ENCODE measurements at places on chromosomes 4 and X.
A peak's percentile ranks its signal among the peaks of the same experiment; 100 is the strongest.

GRCh38 chr4:101282076-101282844 is 65.1 kb downstream of the PPP3CA start:
- no peak for DNase-seq

DNA sequence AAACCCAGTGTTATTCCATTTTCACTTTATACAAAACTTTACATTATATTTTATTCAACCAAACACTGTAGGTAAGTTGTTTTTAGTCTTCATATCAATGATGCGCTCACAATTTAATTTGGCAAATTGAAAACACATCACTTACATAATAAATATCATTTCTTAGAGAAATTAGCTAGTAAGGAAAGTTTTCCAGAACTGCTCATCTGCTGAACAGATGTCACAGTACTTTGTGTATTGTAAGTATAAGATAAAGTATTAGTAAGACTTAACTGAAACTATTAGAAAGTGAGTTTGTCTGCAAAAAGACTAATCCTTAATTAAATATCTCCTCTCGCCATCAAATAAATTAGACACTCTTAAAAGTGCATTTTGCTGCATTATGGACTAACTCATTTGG is 108.7 kb upstream of the PACRGL start:
- DNase-seq, result no peak

- no peak for DNase-seq
Measured at GRCh38 chr4:28558895-28559294, 1698.3 kb downstream of the STIM2 start.

GRCh38 chrX:47483306-47484268 is 565 bp upstream of the ZNF41 start:
- DNase-seq, result no peak

GRCh38 chrX:48945517-48946348 is 11.7 kb downstream of the OTUD5 start:
- DNase-seq, result no peak

DNA sequence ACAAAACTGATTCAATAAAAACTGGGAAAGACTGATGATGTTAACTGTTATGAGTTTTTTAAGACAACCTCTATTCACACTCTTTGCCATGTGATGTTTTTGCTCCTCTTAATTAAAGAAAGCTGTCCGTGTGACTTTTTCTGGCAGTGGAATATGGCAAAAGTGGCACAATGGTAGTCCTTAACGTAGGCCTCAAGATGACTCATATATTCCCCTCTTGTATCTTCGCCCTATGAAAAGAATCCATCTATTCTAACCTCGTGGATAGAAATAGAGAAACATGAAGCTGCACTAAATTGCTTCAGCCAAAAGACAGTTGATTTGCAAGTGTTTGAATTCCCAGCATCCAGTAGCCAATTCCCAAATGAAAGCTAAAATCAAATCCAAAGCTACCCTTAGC is 603.8 kb upstream of the PCDH7 start:
- no peak for DNase-seq

- no peak for DNase-seq
Measured at GRCh38 chr4:150583287-150584110, 1.5 kb downstream of the MAB21L2 start.

GRCh38 chr4:4585012-4585670 is 43.3 kb upstream of the STX18 start:
- DNase-seq, result no peak

- DNase-seq, result no peak
Measured at GRCh38 chr4:171256223-171256622, 557.0 kb upstream of the GALNTL6 start.

DNA sequence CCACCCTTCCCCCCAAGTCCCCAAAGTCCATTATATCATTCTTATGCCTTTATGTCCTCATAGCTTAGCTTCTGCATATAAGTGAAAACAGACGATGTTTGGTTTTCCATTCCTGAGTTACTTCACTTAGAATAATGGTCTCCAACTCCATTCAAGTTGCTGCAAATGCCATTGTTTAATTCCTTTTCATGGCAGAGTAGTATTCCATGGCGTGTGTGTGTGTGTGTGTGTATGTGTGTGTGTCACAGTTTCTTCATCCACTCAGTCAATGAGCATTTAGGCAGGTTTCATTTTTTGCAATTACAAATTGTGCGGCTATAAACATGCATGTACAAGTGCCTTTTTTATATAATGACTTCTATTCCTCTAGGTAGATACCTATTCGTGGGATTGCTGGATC is 107.5 kb upstream of the GALNT7 start:
- DNase-seq, result no peak

GRCh38 chrX:21374994-21375707 is 933 bp downstream of the CNKSR2 start:
- no peak for DNase-seq

GRCh38 chr4:113979148-113979904 is at the start of gene ARSJ:
Gene ARSJ (minus strand): TSS chr4:113979647. CDS start chr4:113978834, 813 bp downstream.
- DNase-seq, result no peak

- no peak for DNase-seq
Measured at GRCh38 chr4:87236861-87237260, 16.4 kb upstream of the KLHL8 start.

DNA sequence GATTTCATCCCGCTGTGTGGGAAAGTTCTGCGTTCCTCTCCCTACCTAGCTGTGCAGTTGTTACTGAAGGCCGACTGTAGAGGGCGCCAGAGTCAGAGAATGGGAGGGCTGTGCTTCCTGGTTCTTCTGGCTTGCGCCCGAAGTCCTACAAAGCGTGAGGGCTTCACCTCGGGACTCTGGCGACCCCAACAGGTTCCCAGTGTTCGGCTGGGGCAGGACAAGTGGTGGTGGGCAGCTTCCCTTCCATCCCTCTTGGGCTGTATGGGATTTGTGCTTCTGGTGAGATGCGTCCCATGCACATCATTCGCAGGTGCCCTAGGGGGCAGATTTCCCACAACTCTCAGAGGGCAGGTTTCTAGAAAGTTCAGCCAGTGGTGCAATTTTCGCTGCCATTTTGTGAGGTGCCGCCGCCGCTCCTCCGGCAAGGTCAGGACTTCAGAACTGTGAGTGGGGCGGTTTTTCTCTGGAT is 27.3 kb downstream of the CT45A1 start:
- DNase-seq, result peak; percentile 1

- no peak for DNase-seq
Measured at GRCh38 chrX:132216283-132216682, 3.0 kb downstream of the RAP2C start.

DNA sequence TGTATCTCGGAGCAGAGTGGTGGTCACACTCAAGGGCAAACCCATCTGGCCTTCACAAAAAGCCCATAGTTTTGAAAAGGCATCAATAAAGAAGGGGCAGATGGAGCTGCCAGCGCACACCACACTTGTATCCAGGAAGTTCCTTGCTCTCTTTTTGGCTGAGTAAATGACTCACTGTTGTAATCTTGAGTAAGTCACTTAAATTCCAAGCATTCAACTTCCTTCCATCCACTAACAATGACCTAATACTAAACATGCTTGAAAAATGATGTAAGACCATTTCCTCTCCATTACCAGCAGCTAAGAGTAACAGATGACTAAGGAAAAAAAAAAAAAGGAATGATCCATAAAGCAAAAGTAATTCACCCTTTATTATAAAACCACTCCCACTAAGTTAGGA is 32.4 kb upstream of the MYOZ2 start:
- DNase-seq, result no peak

DNA sequence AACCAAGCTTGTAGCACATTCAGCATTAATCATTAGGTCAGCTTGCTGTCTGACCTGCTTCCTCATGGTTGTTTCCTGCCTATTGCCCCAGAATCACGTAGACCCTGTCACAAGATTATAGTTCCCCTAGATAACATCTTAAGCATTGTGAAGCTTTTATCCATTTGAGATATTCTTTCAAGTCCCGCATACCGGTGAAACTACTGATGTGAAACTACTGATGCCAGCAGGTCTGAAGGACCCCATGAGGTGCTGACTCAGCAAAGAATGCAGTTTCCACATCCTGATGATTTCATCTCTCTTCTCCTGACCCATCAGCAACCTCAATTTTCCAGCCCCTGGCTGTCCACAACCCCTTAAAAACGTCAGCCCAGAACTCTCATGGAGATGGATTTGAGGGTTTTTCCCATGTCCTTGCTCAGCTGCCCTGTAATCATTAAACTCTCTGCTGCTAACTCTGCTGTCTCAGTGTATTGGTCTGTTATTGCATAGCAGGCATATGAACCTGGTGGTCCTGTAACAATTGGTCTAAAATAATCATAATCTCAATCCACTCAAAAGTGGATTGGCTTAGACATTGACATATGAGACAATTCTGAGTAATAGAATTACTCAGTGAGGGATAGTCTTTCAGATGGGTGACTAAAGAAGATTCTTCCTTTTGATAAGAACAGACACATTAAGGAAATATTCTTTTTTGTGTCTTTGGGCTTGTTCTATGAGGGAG is 26.3 kb upstream of the UBA6 start:
- no peak for DNase-seq

DNA sequence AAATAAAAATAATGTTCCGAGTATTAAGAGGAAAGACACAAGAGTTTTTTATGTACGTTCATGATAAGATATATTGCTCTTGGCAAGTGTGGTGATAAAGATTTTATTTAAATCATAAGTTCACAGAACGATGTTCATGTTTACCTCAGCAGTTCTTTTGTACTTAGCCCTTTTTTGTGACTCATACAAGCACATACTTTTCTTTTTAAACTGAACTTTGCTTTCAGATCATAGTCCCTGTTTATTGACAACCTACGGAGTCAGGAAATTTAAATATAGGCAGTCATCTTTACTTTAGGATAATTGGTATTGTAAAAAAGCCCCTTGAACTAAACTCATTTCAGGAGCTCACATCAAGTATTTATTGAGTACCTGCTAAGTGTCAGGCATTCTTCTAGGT is 1.3 kb upstream of the CTSO start:
- no peak for DNase-seq

- no peak for DNase-seq
Measured at GRCh38 chrX:151985955-151986354, 11.5 kb upstream of the GABRE start.

- DNase-seq, result no peak
Measured at GRCh38 chr4:16897991-16898827, at the start of gene LDB2. Gene LDB2 (minus strand): TSS chr4:16898645.

DNA sequence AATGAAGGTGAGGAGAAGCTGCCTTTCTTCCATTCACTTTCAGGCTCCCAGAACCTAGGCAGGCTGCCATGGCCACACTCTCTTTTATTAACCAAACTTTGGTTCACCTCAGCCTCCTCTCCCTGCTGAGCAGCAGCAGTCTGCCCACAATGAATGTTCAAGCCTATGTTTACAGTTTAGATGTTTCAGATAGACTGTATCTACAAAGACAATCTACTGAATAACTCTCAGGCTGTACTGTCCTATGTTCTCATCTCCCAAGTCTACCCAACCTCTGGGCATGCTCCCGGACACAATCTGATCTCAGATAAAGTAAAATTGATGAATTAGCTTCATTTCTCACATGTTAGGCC is 59.2 kb upstream of the TMEM164 start:
- no peak for DNase-seq

DNA sequence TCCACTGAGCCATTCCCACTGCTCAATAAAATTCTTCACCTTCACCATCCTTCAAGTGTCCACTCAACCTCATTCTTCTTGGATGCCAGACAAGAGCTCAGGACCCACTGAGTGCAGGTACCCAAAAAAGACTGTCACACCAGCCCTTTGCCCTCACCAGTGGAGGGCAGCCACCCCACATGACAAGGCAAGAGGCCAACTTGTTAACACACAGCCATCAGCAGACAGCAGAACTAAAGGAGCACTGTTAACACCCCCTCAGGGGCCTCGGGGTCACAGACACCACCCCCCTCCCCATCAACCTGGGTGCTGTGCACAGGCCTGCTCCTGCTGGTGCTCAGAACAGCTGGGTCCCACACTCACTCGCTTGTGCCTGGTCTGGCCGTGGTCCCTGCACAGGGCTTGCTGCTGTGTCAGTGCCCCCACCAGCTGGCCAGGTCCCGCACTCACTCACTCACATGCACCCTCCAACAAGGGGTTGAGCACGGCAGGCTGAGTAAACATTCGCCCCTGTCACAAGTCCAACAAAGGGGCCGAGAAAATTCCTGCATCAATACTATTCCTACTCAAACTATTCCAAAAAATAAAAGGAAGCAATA is 54.1 kb downstream of the ATRX start:
- DNase-seq, result no peak

GRCh38 chrX:150504397-150505182 is 63.8 kb upstream of the MTM1 start:
- DNase-seq, result no peak

All from activated CD8-positive, alpha-beta memory T cell treated with anti-CD3 and anti-CD28 coated beads for 1 hour (primary cell).